ENCODE measurements at places on chromosomes 13 and 19.

DNA sequence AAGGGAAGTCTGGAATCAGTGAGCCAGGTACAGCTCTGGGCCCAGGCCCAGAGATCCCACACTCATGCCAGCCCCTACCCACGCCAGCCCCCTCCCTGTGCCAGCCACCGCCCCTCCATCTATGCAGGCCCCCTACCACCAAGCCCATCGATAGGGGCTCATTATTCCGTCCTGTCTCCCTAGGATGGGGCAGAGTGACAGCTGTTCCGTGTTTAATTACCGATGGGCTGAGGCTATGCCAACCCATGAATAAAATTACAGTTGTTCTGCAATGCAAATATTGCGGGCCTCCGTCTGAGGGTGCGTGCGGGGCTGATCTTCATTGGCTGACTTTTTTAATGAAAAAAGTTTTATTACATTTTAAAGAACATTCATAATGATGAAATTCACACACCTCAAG, 35.6 kb upstream of the PEPD start:
- DNase-seq = no peak

DNA sequence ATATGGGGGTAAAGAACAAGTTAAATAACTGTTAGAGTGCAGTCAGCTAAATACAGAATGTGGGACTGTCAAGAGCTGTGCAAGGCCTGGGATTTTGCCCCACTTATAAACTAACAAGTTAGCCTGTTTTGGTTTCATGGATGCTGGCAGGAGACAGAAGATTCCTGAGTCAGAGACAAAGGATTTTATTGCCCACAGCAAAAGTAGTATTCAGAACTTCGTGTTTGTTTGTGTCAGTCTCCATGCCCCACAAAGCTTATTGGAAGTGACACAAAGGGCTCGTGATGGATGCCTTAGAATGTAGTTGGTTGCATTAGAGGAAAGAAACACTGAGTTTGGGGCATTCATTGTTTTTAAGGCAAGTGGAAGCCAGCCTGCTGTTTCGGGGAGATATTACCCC, 22.2 kb upstream of the SPRYD7 start:
- no peak for DNase-seq

DNA sequence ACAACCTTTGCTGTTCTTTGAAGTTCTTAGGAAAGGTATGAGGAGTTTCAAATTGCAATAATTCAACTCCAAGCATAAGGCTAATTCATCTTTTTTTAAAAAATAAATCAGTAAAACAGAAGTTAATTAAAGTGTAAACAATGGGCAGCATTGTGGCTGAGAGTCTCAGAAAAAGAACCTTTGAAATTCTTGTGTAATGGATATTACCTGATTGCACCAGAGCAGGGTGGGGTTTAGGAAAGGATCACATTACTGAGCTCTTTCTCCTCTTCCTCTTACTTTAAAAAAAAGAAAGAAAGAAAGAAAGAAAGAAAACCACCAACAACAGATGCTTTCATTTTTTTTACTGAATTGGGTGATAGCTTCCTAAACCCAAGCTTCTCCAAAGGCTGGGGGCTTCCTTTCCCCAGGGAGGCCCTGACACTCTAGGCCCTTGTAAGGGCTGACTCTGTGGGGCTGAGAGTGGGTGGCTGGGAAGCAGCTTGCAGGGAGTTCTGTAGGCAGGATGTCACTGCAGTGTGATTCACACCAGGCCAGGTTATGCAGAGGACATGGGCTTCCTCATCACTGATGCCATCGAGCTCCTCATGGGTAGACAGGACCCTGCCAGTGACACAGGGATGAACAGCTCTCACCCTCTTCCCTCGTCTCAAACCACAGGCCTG, 564.5 kb downstream of the FGF9 start:
- DNase-seq = no peak

DNA sequence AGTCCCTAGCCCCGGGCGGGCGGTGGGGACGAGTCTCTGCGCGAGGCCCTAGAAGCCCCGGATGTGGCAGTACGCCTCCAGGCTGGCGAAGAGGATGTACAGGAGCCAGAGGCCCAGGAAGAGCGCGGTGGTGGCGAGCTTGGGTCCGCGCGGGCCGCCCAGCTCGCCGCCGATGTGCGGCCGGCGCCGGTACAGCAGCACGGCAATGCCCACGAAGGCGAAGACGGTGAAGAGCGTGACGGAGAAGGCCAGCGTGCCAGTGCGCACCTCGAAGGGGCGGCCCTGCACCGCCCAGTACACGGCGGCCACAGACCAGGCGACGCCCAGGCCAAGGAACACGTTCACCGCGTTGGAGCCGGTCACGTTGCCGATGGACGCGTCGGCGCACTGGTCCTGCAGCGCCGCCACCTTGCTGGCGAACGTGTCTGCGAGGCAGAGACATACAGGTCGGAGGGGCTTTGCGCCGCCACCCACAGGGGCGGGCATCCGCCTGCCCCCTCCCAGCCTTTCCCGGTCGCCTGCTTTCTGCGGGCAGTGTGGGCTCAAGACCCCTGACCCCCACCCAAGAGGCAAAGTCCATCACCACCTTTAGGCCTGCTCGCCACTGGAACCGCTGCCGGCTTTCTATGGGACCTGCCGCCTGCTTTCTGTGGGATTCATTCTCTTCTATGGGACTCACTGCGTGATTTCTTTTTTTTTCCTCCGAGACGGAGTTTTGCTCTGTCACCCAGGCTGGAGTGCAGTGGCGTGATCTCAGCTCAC, 10.9 kb upstream of the MEIS3 start:
- DNase-seq = no peak

- DNase-seq = no peak
These were observed 40.3 kb upstream of the ARHGEF7 start for GRCh38 chr13:111074826-111075225.

DNA sequence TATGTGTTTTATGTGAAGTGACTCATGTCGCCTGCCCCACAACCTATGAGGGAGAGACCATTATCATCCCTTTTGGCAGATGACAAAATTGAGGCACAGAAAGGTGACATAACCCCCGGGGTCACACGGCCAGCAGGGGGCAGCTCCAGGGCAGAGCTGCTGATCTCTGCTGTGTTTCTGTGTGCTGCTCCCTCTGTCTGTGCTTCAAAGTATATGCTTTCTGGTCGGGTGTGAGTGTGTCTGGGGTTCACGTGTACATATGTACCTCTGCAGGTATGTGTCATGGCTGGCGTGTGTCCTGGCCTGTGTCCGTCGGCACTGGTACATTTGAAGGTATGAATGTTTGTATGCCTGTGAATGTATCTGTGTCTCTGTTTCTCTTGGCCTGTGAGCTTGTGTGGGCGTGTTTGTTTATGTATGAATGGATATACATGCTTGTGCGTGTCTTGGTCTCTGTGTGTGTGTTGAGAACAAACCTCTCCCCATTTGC, 7.1 kb downstream of the LIPE start:
- no peak for DNase-seq

GRCh38 chr13:99855526-99856420, 115.8 kb downstream of the ZIC5 start:
- DNase-seq = no peak

GRCh38 chr13:66424422-66424821, 805.7 kb downstream of the PCDH9 start:
- no peak for DNase-seq

DNA sequence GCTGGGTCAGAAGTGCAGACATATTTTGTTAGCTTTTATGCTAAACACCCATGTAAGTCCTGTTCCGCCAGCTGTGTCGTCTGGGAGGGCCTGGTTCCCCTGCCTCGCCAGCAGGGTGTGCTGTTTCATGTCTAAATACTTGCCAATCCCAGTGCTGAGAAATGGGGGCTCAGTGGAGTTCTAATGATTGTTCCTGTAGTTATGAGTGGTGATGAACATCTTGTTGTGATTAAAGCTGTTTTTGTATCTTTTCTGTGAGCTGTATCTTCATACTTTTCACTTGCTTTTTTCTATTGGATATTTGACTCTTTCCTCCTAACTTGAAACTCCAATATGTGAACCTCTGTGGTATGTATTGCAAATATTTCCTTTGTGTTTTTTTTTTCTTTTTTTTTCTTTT, 32.7 kb downstream of the KDM4B start:
- DNase-seq = no peak

DNA sequence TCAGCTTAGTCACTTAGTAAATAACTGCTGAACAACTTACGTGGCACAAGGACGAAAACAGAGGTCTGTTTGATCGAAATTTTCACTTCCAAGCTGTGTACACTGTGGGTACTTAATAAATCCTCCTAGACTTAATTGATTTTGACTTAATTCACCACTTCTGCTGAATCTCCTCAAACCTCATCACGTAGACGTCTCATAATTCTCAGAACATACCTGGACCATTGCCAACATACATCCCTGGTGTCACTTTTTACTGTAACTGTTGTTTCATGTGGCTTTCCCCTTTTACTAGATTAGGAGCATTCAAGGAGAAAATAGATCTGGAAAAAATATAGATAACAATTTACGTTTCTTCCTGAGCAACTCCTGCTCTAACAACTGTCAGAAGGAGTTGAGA, 105.0 kb downstream of the MBNL2 start:
- DNase-seq = no peak

- DNase-seq = no peak
These were observed 13.3 kb downstream of the CCL25 start for GRCh38 chr19:8065875-8066261.

GRCh38 chr13:42660333-42660965, 86.5 kb downstream of the TNFSF11 start:
- DNase-seq = no peak

DNA sequence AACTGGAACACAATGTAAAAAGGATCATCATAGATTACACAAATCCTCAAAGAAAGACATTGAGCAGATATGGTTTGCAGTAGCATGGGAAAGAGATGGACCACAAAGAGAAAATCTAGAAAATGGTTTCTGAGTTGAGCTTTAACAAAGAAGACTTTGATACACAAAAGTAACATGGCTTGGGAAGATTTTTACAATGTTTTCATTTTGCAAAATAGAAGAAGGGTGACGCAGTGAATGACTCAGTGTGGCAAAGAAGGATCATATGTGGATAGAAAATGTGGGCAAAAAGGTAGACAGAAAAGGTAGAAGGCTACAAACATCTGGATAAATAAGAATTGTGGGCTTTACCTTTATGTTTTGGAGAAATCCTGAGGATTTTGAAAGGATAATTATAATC, 1220.5 kb downstream of the PCDH17 start:
- no peak for DNase-seq

DNA sequence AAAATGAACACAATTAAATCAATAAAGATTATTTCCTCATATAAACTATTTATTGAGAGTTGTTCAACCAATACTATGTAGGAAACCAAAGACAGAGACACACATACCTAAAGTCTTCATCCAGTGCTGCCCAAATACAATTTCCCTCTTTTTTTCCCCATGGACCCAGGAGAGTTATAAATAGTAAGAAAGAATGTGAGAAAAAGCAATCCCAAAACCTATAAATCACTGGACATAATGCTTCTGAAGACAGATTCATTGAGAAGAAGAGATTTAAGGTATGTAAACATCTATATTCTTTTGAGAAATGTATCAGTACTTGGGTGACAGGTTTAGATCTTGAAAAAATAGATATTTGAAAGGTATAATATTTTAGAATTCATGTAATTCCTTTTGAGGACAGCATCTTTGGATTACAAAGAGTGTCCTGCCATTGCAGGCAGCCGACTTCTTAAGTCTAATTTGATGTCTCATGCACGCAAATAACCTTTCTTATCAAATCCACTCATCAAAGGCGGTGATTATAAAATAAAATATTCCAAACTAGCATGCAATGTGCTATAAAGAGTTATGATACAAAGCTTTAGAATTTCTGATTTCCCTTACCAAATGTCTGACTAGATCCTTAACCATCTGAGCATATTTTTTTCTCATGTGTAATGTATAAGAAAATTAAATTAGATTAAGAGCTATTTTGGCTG, 739.4 kb downstream of the LIG4 start:
- DNase-seq = no peak
